ENCODE measurements at places on chromosomes 1 and 21. TPM values are rescaled to one million over a fixed set of nuclear protein-coding genes. Genes with fewer than 3 reads are reported as not detected.

GRCh38 chr21:31555741-31556191 is 103.7 kb upstream of the SOD1 start:
- DNase-seq = no peak

- DNase-seq = peak; percentile 23
These were observed 128.0 kb downstream of the ADAMTS1 start for GRCh38 chr21:26717146-26717739.

Gene DSTYK
- 5.3 TPM for total RNA-seq

DNA sequence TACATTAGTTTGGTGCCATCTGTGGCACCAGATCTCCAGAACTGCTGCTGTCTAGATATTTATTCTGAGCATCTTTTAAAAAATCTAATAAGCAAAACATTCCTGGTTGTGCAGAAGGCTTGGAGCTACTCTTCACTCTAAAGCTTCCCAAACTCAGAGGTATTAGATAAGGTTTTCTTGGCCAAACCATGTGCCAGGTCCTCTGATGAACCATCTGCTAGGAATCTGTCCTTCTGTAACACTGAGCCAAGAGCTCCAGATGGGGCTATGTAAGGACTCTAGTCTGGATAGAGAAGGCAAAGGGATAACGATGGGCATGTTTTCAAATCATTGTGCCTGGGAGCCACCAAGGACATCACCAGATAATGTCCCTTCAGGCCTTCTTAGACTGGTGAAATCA is 410.6 kb downstream of the NTNG1 start:
- DNase-seq = no peak

Gene RASAL2
- total RNA-seq = 14.8 TPM

DNA sequence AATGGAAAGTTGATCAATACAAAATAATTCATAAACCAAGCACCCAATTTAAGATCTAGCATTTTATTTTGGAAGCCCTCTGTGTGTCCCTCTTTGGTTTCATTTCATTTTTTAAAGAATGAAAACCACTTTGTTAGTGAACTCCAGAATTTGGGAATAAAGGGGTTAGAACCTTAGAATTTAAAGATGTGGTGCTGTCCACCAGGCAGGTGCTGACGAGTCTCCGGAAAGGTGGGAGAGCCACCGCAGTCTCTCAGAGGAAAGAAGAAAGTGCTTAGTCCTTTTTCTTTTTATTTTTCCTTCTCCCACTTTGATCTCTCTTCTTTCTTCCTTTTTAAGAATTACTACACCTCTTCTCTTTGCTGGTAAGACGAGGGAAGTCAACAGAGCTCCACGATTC is 20.5 kb upstream of the HIVEP3 start:
- no peak for DNase-seq

DNA sequence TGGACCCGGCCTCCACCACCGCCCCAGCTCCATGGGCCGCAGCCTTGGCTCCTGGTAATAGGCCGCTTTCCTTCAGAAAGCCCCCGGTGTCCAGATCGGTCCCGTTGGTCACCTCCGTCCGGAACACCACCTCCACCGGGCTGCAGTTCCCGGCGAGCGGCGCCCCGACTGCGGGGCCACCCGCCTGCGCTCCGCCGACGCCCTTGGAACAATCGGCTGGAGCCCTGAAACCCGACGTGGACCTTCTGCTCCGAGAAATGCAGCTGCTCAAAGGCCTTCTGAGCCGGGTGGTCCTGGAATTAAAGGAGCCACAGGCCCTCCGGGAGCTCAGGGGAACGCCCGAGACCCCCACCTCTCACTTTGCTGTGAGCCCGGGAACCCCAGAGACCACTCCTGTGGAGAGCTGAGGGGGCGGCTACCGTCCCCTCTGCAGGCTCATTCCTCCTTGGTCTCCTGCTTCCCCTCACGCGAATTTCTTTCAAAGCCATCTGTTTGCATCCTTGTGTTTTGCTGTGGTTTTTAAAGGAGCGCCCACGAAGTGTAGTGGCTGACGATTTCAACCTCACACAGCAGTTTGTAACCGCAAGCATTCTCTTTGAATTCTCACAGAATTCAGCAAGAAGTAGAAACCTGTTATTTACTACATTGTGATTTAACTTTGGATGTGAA is 6.0 kb downstream of the FCRLB start:
- DNase-seq = peak; percentile 82

- peak; percentile 95 for DNase-seq
These were observed 31.7 kb downstream of the RCSD1 start for GRCh38 chr1:167661527-167662426.

Gene RNASEL
- total RNA-seq = 7.6 TPM

- peak; percentile 70 for DNase-seq
These were observed 13.1 kb downstream of the IL6R start for GRCh38 chr1:154418062-154418921.

- DNase-seq = no peak
These were observed 1.6 kb downstream of the UBASH3A start for GRCh38 chr21:42405064-42406013.

Gene UBL4B
- total RNA-seq = not detected

GRCh38 chr1:193426061-193426460 is 239.6 kb upstream of the B3GALT2 start:
- no peak for DNase-seq

Gene VWA1
- total RNA-seq = 0.12 TPM

GRCh38 chr1:184513421-184513820 is 126.6 kb downstream of the C1orf21 start:
- DNase-seq = no peak

- no peak for DNase-seq
These were observed 33.4 kb downstream of the MNDA start for GRCh38 chr1:158864595-158864994.

Gene FCGR3A
- not detected for total RNA-seq

DNA sequence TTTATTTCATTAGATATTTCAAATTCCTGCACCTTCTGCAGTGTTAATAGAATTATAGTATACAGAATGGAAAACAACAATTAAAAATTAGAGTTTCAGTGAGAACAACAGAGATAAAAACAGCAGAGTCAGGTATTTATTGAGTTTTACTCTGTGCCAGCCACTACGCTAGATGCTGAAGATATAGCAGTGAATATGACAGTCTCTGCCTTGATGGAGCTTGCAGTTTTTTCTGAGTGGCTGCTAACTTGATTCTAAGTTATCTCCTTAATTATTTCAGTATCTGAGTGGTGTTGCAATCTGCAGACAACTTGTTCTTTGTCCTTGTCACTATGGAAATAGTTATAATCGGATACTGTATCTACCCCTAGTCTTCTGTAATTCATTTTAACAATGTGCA is 384.3 kb upstream of the ZRANB2 start:
- no peak for DNase-seq

Gene PGBD5
- 0.98 TPM for total RNA-seq

GRCh38 chr1:154925335-154926170 is 11.0 kb downstream of the PMVK start:
- no peak for DNase-seq

- DNase-seq = no peak
These were observed 6.4 kb upstream of the EPHA2 start for GRCh38 chr1:16162163-16162822.

GRCh38 chr1:165871311-165872067 is 44.1 kb downstream of the UCK2 start:
- peak; percentile 91 for DNase-seq

DNA sequence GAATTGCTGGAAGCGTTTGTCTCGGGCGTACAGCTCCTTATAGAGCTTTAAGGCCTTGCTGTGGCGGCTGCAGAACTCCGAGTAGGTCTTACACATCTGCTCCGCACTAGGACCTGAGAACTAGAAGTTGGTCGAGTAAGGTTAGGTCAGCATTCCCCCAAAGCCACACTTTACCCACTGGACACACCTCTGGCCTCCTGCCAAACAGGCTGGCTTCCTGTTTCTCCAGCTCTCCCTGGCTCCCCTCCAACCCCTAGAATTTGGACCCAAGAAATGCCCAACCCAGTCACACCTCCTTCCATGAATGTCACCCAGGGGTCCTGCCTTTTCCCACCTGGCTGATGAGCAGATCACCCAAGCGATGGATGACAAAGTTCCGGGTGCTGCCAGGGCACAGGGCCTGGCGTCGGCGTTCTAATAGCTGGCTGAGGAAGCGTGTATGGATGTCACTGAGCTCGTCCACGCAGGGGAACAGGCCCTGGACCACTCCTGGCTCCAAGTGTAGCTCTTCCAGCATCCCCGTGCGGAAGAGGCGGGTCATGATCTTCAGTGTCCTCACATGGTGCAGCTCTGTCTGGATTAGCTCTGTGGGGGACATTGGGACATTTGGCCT is 15.6 kb downstream of the ARHGEF2 start:
- DNase-seq = peak; percentile 87

Measured in M059J (cell line).